ENCODE measurements at places on chromosomes 5 and 9. TPM values are rescaled to one million over a fixed set of nuclear protein-coding genes. Genes with fewer than 3 reads are reported as not detected.

OR13D1 gene
- not detected for total RNA-seq

IFNB1 gene
- not detected for total RNA-seq

SLC6A3 gene
- not detected for total RNA-seq

KIF3A gene
- total RNA-seq, result 9.0 TPM

HTR1A gene
- total RNA-seq, result not detected

FOXD4L6 gene
- total RNA-seq, result 0.39 TPM

PCDHGA9 gene
- 5.7 TPM for total RNA-seq

BTNL8 gene
- not detected for total RNA-seq

CCNI2 gene
- total RNA-seq, result 0.76 TPM

TMEM252 gene
- total RNA-seq, result not detected

PANK3 gene
- 20.4 TPM for total RNA-seq

RANBP6 gene
- total RNA-seq, result 44.4 TPM

PCDHGB5 gene
- 15.4 TPM for total RNA-seq

OTULINL gene
- total RNA-seq, result 27.5 TPM

CAMK4 gene
- 3.1 TPM for total RNA-seq

SYNPO gene
- not detected for total RNA-seq

KIF20A gene
- total RNA-seq, result 18.5 TPM

KIF12 gene
- not detected for total RNA-seq

CNTLN gene
- 3.5 TPM for total RNA-seq

HNRNPK gene
- 405 TPM for total RNA-seq

ALDH1B1 gene
- 25.7 TPM for total RNA-seq

PCDHA12 gene
- total RNA-seq, result 0.11 TPM

Data from placental epithelial cell (primary cell).